Activated CD4-positive, alpha-beta T cell treated with anti-CD3 and anti-CD28 coated beads for 36 hours (primary cell): ENCODE measurements at places on chromosomes 12 and 14.

DNA sequence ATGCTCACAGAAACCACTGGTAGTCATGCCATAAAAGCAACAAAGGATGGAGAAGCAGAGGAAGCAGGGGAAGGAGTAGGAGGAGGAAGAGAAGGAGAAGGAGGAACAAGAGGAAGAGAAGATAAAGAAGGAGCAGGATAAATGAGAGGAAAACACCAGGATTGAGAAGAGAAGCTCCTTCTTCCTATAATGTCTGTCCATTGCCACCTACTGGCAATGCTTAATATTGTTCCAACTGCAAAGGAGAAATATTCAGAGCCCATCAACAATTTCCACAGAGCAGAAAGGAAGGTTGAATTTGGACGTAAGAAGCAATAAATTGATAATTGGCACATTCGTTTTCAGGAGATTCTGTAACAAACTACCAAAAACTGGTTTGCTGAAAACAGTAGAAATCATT lies 898.4 kb downstream of the SLC16A7 start:
- DNase-seq, result no peak

DNA sequence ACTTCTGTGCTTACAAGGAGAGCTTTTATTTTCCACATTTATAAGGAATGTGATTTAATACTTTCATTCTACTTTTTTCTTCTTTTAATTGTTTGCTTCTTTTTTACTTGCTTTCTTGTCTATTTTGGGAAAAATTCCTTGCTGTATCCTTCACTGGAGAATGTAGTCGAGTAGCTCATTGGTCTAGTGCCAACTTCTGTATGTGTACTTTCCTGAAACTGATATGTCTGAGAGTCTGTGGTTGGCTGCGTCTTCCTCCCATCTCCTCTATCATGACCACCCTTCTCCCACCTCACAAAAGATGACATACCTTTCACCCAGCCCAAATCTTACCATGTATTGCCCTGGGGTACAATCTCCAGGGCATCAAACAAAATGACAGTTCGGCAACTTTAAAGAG lies 51.8 kb downstream of the MSRB3 start:
- no peak for DNase-seq

DNA sequence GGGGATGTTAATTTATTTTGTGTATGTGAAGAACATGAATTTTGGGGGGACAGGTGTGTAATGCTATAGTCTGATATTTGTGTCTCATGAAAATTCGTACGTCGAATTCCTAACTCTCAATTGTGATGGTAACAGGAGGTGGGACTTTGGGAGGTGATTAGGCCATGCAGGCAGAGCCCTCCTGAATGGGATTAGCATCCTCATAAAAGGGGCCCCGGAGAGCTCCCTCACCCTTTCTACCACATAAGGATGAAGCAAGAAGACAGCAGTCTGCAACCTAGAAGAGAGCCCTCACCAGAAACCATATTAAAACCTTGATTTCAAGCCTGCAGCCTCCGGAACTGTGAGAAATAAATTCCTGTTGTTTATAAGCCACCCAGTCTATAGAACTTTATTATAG lies 165.4 kb downstream of the MDGA2 start:
- DNase-seq, result no peak

DNA sequence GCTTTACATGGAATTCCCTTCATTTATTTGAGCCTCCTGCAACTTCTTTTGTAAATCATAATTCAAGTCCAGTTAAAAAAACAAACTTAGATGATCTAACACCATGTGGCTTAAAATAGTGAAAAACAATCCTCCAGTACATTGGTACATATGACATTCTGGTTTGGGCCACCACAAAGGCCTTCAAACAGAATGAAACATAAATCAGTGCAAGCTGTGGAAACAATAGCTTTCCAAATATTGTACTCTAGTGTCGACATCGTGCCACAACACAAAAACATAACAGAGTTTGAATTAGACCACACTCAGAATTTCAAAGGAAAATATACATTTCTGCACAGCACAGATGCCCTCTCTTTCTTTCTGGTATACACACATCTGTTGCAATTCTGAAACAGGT lies 751.3 kb downstream of the SLC6A15 start:
- no peak for DNase-seq

GRCh38 chr12:51238037-51238509 lies 553 bp upstream of the DAZAP2 start:
- DNase-seq, result no peak
